ENCODE measurements at places on chromosomes 7 and 10.

- DNase-seq: no peak
Observed at GRCh38 chr7:42479816-42480633, 243.0 kb upstream of the GLI3 start.

- peak; percentile 85 for DNase-seq
Observed at GRCh38 chr10:49164559-49165188, 23.5 kb downstream of the TMEM273 start.

DNA sequence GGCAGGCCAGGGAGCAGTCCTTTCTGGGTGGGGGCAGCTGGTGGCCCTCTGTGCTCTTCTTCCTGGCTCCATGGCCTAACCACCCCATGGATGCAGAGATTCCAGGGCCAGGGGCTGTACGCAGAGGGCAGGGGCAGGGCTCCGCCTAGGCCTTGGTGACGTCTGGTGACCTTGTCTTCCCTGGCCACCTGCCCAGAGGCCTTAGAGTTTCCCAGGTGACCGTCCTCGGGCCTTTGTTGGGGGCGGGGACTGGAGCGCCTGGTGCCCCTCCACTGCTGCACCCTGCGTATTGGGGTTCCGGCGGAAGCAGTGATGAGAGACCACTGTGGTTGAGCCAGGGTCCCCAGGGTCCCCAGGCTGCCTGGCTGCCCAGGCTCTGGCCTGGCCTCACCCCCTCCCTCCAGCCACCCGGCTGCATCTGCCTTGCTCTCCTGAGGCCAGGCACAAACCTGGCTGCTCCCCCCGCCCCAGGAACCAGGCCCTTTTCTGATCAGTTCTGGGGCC is 10.3 kb downstream of the PWWP2B start:
- DNase-seq: no peak

DNA sequence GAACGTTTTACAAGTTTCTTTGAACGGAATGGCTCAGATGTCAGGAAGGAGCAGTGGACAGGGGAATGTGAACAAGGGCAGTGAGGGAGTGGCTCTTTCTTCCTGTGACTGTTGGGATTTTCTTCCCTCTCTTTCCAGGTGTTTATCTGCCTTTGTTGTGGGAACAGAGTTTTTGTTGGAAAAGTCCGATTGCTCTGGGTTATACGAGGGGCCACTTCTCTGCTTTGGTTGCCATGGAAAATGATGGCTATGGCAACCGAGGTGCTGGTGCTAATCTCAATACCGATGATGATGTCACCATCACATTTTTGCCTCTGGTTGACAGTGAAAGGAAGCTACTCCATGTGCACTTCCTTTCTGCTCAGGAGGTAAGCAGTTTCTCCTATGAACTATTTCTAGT is 41.4 kb downstream of the ZRANB1 start:
- DNase-seq: no peak

DNA sequence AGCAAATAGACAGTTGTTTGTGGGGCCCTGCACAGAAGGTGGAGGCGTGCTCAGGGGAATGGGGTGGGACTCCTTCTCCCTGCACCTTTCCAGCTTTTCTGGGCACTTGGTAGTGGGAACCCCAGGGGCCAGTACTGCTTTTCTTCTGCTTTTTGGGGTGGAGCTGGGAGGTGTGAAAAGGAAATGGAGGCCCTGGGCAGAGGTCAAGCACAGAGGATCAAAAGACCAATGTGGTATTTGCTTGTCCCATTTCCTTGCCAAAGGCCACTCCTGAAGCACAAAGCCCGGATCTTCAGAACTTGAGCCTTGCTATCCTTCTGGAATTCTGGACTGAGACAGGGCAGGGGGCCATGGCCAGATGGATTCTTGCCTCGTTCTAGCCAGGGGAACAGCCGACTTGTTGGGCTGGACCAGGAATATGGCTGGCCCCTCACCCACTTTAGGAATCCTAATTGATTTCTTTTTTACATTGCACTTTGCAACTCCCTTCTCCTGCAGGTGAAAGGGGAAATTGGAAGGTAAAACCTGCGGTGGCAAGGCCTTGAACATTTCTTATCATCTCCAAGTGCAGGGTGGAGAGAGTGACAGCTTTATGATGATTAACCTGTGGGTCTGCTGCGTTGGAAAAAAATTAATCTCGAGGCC is 26.5 kb downstream of the ADRA2A start:
- no peak for DNase-seq

Measured in thymus (tissue), 14 donors.